NCI-H510A treated with DMSO at 0.1 percent for 48 hours (cell line): ENCODE measurements at places on chromosomes 11 and 22.

DNA sequence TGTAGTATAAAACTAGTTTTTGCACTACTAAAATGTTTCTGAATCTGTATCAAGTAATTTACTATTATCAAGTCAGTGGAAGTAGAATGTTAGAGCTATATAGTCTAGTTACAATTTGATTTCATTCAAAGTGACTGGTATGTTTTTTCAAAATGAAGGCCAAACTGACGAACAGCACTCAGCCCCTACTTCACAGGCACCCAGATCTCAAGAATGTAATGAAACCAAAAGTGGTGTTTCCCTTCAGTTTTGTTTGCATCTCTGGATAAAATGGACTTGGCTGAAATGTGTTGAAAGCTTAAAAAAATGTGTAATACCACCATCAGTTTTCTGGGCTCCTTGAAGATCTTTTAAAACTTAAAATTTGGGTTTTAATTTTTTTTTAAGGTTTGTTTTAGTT, 46.4 kb downstream of the QSER1 start:
- no peak for DNase-seq

DNA sequence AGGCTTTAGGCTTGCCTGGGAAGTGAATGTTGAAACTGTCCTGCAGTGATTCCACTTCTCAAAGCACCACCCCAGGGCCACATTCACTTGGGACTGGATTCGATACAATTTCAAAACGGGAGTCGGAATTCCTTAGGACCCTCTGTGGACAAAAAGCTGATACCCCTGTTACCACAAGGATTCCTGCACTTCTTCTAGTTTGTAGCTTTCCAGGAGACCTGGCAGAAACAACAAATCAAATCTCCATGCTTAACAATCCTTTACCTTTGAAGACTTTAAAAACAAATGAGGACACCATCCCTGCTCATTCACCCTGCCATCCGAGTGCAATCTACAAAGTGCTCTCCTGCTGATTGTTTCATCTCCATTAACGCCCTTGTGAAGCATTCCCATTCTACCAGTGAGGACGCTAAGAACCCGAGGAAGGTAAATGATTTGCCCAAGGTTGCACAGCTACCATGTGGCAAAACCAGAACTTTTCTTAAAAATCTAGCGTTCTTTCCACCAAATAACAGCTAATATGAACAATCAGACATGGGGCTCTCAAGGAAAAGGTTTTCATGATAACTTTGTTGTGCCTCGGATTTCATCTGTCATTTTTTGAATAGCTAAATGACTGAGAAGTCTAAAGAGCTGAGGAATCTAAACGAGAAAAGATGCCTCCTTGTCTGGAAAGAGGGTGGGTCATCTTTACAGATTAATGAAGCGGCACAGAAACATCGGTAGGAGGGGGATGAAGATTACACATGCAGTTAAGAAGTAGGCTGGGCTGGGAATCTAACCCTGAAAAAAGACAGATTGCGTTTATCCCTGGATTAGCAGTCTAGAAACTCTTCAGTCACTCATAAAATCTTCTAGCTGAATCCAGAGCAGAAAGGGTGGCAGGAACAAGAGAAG, 720 bp upstream of the MPZL2 start:
- DNase-seq: no peak

DNA sequence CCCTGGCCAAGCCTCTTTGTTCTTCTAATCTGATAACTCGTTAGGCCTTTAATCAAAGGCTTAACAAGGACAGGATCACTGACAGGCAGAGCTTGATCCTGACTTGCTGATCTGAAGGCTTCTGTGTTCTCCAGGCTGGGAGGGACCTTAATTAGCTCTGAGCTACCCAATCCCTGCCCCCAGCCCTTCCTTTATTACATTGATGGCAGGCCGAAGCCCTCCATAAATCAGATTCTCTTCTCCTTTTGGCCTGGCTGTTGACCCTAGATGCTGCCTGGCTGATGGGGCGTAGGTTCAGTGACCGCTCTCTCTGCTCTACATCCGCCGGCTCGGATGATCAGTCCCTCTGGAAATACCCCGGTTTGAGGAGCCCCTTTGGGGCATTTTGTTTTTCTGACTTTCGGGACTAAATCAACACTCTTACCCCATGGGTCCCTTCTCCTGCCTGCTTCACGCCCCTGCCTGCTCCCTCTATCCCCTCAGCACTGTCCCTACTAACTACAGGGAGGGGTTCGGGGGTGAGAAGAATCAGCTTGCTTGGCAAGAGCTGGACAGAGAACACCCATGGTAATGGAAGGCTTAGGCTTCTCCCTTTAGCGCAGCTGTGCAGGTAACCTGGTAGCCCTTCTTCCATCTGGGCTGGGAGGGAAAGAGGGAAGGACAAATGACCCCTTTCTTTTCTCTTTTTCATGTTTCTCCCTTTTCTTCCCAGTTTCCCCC, 10.0 kb upstream of the RRM1 start:
- no peak for DNase-seq

DNA sequence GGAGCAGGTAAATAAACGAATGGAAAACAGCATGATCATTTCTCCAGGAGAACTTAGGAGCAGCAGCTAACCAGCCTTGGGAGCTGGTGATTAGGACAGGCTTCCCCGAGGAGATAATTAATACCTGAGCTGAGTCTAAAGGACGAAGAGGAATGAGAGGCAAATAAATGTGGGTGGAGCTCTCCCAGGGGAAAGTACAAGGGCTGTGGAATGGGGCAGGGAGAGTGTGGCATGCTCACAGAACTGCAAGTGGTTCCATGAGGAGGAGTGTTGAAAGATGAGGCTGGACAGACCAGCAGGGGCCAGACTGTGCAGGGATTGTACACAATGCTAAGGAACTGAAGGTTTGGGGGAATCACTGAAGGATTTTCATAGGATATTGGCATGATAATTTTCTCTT, 14.2 kb upstream of the TLCD5 start:
- no peak for DNase-seq
